HS-5 (cell line): ENCODE measurements at places on chromosomes 16 and 17.
A peak's percentile ranks its signal among the peaks of the same experiment; 100 is the strongest.

DNA sequence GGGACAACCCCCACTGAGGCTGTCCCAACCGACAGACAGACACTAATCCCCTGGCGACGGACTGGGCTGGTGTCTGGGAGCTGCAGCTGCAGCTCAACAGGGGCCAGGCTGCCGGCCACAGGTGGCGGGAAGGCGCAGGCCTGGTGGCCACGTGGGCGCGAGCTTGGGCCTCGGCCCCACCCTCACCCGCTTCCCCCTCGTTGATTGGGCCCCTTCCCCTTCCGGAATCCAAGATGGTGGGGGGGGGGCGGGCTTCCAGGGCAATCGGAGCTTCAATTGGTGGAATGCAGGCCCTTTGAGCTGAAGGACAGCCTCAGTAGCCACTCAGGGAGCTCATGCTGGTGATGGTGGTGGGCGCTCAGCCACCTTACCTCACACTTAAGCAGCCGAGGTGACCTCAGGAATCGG lies 8.7 kb upstream of the TBX4 start:
- no peak for DNase-seq

- DNase-seq, result no peak
These were observed 108.2 kb downstream of the CPPED1 start for GRCh38 chr16:12695454-12695853.

DNA sequence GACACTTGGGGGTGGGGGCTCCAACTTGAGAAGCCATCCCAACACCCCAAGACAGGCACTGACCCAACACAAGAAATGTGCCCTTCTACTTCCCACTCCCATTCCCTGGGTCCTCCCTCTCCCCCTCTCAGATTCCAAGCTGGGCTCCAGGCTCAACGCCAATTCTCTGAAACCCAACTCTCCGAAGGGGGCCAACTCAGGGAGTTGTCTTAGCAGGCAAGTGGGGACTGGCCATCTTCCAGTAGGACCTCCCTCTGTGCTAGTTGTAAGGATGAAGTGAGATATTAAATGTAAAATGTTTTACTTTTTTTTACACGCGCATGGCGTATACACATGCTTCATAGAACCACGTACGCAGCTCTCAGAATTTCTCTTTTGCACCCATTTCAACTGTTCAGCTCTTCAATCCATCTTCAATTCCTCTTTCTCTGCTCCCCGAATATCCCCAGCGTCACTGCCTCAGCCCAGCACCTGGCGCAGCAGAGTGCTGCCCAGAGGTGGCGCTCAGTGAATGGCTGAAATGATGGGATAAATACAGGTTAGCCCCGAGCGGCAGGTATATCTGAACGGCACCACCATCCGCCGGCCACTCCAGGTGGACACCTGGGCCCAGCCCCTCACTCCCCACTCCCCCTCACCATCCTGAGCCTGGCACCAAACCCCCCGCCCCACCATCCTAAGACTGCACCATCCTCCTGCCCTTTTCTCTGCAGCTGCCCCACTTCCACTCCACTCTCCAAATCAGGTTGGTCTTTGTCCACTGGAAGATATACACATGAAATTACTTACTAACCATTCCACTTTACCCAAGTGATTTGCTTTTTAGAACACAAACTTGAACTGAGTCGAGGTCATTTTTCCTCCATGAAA lies 43.9 kb upstream of the TNRC6C start:
- no peak for DNase-seq

- DNase-seq, result no peak
These were observed 295.3 kb downstream of the SEC14L1 start for GRCh38 chr17:77436058-77436442.

DNA sequence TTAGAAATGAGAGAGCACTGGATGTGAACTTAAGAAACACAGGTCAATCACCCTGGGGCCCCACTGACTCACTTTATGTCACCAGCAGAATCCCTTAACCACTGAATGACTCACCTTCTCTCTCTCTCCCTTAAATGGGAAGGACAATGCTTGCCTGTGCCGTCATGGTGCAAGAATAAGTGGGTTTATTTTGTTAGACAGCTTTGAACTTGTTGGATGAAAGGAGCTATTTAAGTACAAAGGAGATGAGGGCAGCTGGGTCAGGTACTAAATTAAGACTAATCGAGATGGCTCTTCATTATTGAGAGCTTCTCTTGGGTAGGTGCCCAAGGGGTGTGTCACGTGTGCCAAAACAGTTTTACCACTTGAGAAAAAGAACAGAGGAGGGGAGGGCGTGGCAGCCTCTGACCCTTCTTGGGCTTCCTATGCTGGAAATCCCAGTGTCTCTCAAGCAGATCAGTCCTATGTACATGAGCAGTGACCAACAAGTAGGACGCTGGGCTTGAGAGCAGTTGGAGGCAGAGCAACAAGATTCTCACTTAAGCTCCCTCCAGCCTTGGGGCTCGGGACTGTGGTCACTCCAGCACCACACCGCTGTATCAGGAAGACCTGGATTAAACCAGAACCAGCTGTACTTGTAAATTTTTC lies 6.7 kb upstream of the KRT31 start:
- peak; percentile 87 for DNase-seq

- no peak for DNase-seq
These were observed 32.3 kb upstream of the ANKRD40CL start for GRCh38 chr17:50799582-50799981.

DNA sequence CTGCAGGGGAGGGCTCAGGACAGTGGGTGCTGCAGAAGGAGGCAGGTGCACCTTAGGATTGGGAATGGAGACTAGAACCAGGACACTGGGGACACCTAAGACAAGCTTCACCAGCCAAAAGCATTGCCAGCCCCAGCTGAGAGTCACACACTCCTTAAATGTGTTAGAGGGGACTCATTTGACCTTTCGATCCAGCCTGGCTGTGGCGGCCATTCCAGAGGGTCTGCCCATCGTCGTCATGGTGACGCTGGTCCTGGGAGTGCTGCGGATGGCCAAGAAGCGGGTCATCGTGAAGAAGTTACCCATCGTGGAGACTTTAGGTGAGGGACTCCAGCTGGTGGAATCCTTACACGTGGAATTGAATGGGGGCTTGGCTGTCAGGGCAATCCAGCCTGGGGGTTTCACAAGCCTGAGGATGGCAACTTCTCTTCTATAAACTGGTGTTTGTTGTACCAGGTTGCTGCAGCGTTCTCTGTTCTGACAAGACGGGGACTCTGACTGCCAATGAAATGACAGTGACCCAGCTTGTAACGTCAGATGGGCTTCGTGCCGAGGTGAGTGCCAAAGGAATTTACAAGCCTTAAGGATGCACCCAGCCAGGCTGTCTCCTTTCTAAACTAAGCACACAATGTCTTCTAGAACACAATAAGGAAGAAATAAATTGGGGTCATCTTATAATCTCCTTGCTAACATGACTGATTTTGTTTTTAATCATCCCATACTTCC lies 65.3 kb downstream of the MEAK7 start:
- DNase-seq, result no peak

GRCh38 chr16:26442321-26442720 lies 624.4 kb upstream of the C16orf82 start:
- no peak for DNase-seq

- DNase-seq, result no peak
These were observed 23.7 kb upstream of the NPTX1 start for GRCh38 chr17:80499961-80500665.

DNA sequence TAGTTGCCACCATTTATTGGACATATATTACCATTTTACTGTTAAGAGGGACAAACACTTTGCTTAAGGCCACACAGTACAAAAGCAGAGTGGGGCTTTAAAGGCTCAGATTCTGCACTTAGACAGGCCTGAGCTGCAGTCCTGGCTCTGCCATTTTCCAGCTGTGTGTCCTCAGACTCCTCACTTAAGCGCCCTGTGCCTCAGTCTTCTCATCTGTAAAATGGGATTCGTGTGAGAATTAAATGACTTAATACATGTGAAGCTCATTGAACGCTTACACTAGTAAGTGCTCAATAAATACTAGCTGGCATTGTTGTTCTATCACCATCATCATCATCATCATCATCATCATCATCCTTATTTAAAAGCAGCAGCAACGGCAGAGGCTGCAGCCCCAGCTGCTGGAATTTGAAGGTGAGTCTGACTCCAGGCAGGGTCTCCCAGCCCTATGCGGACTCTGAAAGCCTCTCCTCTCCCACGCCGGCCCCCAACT lies 445 bp upstream of the CACNG5 start:
- DNase-seq, result no peak

GRCh38 chr17:48440669-48441068 lies 10.7 kb upstream of the SKAP1 start:
- no peak for DNase-seq

- DNase-seq, result no peak
These were observed 12.2 kb downstream of the ZNHIT3 start for GRCh38 chr17:36498560-36499300.

- no peak for DNase-seq
These were observed 16.9 kb downstream of the SRCAP start for GRCh38 chr16:30715750-30716445.

DNA sequence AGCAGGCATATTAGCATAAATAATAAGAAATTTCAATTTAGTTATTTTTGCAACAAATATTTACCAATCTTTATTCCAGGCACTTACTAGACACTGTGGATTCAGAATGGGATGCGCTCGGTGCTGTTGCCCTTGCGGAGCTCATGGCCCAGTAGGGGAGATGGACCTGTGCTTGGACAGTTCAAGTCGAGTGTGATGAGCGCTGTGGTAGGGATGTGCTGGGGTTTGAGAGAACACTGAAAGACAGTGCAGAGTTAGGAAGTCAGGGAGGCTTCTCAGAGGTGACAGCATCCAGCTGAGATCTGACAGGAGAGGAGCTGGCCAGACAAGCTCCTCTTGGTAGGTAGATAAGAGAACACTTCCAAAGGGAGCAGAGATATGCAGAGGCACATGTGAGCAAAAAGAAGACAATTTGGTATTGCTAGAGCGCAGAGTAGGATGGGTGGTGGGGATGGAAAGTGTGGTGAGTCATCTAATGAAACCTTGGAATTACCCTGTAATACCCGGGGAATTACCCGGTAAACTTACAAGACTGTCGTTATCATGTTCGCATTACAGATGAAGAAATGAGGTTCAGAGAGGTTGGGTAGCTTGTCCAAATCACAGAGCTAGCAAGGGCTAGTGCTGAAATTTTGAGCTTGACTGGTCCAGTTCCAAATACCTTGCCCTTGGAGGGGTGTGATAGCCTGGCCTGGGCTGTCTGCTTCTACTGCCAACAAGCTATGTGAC lies 298.1 kb upstream of the N4BP1 start:
- no peak for DNase-seq

DNA sequence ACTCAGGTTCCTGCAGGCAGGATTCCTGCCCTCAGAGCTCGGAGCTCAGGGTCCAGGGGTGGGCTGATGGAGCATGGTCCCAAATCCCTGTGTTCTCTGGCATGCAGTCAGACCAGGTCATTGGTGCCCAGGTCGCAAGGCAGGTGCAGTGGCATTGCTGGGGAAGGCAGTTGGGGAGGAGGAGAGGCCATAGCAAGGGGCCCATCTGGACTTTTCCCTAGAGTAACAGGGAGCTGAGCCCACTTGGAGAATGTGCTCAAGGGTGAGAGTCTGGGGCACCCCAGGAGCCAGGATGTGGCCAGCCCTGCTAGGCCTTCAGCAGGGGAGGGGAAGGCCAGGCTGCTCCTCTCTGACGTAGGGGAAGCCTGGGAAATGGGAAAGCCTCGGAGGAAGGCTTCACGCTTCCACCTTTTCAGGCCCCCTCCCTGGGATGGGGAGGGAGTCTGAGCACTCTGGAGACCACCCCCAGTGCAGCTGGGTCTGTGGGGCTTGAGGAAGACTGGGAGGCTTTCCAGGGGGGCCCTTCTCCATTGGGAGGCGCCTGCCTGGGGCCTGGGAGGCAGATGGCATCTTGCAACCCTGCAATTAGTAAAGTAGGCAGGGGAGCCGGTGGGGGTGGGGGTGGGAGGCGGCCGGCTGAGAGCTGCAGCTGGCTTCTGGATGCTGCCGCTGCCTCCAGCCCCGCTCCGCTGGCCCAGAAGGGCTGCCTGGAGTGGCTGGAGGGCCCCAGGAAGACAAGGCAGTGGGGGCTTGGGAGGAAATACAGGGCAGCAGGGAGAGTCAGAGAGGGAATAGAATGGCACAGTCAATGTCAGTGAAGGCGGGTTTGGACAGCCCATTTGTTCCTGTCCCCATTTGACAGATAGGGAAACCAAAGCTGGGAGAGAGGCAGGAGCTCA lies 21.1 kb upstream of the DOK4 start:
- no peak for DNase-seq

DNA sequence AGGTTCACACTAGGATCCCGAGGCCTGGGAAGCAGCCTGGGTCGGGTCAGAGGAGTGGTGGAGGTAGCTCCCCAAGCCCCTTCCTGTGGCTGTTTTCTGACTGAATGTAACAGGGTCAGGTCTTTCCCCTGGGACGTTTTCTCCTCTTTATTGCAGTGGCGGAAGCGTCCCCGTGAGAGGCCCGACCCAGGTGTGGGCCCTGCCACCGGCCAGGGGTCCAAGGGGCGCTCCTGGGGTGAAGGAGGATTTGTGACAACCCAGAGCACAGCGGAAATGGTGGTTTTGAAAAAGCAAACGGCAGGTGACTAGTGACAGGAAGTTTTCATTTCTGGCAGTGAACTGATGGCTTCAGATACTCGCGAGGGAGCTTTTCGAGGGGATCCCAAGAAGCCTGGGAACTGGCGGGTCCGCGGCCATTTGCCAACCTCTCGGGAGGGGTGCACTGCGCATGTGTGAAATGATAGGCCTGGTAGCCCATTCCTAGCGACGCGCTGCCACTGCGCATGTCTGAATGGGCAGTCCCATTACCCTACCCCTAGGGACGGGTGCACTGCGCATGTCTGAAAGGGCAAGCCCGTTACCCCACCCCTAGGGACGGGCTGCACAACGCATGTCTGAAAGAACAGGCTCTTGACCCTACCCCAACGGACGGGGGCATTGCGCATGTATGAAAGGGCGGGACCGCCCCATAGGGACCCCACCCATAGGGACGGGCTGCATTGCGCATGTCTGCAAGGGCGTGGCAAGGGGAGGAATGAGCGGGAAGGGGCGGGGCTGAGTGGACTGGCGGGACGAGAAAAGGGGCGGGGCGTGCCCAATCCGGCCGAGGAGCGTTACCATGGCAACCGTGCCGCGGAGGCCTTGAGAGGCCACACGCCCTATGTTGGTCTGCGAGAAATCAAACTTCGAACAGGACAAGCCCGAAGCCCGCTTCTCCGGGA lies 1747.9 kb downstream of the TP53TG3F start:
- DNase-seq, result no peak

- DNase-seq, result no peak
These were observed 840 bp downstream of the ADCY7 start for GRCh38 chr16:50267151-50267631.
